Stimulated activated CD4-positive, alpha-beta T cell treated with anti-CD3 and anti-CD28 coated beads, Interleukin-1b, Interleukin-23, amount 100 ng/mL, for 1 hour (primary cell): ENCODE measurements at places on chromosomes 5 and 9.

GRCh38 chr9:130368631-130369103, 76.1 kb upstream of the ASS1 start:
- DNase-seq = no peak

- no peak for DNase-seq
These were observed 259.4 kb downstream of the GADD45G start for GRCh38 chr9:89864257-89864656.

- DNase-seq = no peak
These were observed 9.6 kb downstream of the CDH10 start for GRCh38 chr5:24635209-24635608.

DNA sequence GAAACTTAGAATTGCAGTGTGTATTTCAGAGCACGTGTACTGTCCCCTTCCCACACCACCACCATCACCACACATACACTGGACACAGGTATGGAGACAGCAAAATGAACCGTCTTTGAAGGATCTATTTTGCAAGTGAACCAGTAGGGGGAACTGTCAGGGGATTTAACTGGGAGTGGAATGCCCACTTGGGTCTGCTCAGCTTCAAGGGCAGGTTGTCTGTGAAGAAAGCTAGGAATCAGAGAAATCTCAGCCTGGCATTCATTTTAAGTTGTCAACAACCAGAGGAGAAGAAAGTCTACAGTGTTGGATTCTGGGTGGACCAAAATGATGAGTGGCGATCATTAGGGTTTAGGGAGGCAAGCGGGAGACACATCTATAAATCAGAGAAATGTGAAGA, 147.0 kb downstream of the DCP2 start:
- DNase-seq = no peak

DNA sequence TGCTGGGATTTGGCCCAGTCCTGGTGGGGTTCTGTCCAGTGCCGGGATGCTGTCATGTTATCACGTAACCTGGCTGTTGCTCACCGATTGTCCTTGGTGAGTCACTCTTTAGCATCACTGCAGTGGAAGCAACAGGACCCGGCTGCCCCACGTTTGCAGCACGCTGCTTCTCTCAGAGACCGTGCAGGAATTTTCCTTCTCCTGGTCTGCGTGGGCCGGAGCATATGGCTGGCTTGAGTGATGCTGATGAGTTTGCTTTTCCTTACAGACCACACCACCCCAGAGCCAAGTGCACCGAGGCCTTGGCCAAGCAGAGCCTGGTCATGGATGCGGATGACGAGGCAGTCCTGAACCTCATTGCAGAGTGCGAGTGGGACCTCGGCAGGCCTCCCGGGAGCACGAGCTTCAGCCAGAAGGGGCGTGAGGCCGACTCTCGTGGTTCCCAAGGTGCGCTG, 21.4 kb downstream of the CEP72 start:
- DNase-seq = no peak

DNA sequence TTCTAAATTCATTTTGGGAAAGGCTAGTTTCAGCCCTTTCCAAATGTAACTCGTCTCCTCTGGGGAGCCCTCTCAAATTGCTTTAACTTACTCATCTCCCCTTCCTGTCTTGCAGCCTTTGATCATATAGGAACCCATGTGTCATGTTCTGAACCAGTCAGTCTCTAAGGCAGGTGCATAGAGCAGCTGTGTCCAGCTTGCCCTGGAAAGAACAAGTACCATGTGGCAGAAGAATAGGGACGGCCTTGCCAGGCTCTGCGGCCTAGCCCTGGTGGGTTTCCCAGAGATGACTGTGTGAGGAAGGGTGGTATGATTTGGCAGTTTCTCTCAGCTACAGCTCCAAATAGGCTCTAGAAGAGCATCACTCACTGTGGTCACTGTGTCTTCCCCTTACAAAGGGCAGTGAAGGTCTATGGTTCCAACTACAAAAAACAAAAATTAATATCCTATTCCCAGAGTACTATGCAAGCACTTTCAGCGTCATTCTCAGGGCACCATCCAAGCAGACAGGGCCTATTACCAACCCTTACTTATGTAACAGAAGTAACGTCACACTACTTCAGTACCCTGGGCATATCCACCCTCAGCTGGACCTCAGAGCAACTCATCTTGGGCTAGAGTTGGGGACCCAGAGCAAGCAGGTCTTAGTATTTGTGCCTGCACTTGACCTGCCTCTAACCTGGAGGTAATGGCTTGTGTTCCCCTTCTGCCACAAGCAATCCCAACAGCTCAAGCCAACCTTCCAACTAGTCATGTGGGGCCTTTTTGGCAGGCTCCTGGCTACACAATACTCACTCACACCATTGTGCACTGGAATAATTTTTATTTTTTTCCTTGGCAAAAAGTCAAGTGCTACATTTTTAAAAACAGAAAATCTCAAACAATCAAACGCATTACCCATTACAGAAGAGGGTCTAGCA, 37.2 kb upstream of the UBAP2 start:
- DNase-seq = no peak
